ENCODE measurements at places on chromosomes 7 and 10.

DNA sequence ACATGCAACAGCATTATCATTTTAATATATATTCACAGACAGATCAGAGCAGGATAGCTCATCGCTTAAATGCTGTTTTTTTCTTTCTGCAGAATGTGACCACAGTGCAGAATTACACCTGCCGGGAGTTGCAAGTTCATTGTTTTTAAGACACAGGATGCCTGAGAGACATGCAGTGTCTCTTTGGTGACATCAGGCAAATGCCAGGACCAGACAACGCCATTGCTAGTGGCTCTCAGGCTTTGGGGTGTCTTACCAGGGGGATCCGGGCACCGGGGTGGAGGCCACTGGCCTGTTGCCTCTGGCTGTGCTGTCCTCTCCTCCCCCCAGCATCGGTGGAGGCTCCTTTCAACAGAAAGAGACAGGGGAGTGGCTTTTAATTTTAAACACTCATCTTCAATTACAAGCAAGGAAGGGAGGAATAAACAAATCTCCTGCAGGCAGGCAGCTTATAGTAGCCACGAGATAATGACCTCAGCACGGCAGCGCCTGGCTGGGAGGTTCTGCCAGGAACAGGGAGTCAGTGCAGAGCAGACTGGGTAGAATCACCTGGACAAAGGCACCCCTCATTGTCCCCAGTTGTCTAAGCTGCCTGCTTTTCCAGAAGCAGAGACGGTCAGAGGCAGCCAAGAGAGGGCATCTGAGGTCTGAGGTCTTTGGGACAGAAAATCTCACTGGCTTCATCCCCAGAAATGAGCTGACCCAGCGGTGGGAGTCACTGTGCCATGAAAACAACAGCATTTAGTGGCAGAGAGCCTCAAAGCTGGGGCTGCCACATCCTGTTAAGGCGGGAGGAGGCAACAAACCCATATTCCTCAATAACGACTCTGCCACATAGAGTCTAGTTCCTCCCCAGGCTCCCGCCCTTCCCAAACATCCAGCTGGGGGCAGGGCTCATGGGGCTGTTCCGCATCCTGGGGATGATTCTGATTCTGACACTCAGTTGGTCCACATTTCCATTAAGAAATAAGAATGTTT lies 148.4 kb downstream of the TCERG1L start:
- no peak for DNase-seq

DNA sequence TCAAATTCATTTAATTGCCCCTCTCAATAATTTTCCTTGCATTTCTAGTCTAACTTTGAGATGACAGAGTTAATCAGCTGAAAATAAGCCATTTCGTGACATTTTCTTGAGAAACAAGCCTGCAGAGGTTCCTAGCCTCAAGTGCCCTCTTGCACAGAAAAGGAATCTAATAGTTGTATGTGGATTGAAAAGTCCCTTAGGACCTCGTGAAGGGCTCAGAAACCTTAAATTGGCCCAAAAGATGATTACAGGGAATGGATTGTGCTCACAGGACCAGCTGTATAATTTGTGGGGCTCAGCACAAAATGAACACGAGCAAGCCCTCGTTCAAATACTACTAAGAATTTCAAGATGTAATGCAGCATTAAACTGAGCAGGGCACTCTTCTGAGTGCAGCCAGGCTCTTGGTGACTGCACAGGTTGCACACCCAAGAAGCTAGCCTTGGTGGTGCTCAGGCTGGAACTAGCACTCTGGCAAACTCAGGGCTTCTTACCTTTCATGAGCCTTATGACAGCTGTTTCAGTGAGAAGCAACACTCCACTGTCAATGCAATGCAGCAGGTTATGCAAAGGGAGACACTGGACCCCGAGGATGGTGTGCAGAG lies 102.2 kb downstream of the GSAP start:
- no peak for DNase-seq

GRCh38 chr7:137818036-137818435 lies 28.7 kb downstream of the DGKI start:
- DNase-seq: no peak

- DNase-seq: no peak
These were observed 9.8 kb downstream of the ATP6V1F start for GRCh38 chr7:128872394-128872824.

DNA sequence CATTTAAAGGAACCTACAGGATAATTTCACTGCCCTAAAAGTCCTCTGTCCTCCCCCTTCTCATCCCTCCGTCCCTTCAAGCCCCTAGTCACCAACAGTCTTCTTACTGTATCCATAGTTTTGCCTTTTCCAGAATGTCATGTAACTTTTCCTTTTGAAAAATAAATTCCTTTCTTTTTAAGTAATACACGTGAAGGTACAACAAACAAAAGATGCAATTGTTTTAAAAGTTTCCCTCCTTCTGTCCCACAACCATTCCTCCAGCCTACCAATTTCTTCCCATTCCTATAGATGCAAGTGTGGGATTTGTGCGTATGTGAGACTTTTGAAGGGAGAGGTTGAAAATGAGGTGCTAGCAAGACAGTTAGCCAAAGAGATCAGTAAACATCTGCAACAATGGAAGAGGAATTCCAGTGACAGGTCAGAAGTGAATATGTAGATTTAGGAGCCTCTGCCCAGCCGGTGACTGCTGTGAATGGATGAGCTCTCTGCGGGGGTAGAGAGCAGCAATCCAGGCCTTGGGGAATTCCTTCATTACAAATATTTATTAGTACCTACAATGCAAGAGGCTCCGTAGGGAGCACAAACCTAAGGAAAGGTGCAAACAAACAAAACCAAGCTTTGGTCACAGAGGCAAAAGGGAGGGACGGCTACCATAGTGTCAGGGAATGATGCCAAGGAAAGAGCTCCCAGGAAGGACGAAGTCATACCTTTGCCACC lies 243.6 kb downstream of the SKIDA1 start:
- no peak for DNase-seq

- DNase-seq: no peak
These were observed 3.5 kb upstream of the SCIN start for GRCh38 chr7:12567015-12567414.

GRCh38 chr7:132901241-132901640 lies 180.6 kb downstream of the CHCHD3 start:
- DNase-seq: no peak

DNA sequence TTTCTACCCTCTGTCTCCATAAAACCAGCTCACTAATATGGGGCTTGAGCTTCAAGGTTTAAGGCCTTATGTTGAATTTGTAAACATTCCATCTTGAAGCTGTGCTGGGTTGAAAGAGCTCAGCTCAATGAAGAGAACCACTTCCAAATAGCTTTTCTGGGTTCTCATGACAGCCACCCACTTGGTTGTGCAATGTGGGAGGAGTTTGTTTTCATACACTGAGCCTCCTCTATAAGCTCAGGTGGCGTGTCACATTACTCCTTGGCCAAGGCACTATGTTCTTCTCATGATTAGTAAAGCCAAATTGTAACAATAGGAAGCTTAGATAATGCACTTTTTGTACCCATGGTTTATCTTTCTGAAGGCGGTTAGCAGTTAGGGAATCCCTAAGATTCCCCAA lies 265.6 kb downstream of the PTEN start:
- DNase-seq: no peak

DNA sequence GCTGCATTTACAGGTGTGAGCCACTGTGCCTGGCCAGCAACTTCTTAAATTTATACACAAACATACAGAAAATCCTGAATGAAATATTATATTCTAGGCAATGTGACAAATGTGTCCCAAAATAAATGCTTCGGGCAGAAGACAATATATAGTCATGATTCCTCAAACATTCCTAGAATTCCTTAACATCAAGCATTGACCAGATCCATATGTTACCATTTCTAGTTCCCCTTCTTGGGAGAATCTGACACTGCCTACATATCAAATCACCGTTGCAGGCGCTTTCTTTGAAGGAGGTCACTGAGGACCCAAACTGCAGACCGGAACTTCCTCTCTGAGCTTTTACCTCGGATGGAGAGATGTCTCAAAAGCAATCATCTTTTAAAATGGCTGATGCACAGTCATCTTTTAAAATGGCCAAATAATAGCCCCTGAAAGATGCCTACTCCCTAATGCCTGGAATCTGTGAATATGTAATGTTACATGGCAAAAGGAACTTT lies 323.5 kb downstream of the PHF14 start:
- DNase-seq: no peak

All from NCI-H524 treated with DMSO at 0.1 percent for 48 hours (cell line).